ENCODE measurements at places on chromosomes 3 and 15.

- DNase-seq: no peak
These were observed 635.9 kb downstream of the CADM2 start for GRCh38 chr3:85594676-85595075.

DNA sequence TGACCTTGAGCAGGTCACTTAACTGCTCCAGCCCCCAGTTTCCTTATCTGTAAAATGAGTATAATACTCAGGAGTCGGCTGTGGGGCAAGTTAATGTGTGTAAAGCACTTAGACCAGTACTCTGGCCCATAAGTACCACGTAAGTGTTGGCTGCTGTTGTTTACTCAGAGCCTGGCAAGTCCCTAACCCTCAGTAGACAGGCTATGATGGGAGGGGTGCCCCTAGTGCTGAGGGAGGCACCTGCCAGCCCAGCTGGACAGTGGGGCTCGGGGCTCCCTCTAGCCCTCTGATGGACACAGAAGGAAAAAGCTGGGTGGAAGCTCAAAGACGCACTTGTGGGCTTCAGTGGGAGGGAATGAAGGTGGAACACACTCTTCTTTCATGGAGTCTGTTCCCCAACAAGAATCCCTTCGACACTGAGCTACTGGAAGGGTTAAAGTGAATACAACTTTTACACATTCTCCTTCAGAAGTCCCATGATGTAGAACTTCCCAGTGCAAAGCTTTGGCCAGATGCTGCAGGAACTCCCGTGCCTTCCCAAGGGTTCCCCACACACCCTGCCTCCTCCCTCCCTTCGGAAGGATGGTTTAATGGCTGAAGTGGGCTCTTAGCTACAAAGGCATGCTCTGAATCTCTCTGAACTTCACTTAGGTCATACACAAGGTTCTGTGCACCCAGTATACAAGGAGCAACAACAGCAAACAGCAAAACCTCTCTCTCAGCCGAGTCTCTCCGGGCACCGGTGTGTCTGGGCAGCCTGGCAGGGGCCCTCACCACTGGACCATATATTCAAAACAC, 25.4 kb downstream of the TMEM44 start:
- no peak for DNase-seq

- peak; percentile 36 for DNase-seq
These were observed 61.3 kb upstream of the ACKR4 start for GRCh38 chr3:132535575-132536441.

DNA sequence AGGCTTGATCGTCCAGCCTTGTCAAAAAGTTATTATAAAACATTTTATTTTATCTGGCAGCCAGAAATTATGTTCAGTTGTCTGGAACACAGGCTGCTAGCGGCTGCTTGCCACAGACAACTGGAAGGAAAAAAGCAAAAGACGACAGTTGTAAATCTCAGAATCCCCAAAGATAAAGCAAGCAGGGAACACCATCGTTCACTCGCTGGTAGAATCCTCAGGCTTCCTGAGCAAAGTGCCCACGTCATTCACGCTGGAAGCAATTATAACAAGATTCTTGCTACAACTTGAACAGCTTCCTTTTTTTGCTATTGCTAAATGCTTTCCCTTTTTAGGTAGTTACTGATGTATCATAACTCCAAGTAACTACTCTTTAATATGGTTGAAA, 33.6 kb downstream of the ADAMTS17 start:
- DNase-seq: no peak

GRCh38 chr15:46815240-46815639, 902.1 kb upstream of the SEMA6D start:
- no peak for DNase-seq

Data from stimulated activated CD4-positive, alpha-beta T cell treated with anti-CD3 and anti-CD28 coated beads, Interleukin-12 subunit alpha, Interleukin-12 subunit beta, amount 100 ng/mL, for 24 hours (primary cell).